T-cell (primary cell): ENCODE measurements at places on chromosomes 13 and 19. TPM values are rescaled to one million over a fixed set of nuclear protein-coding genes. Genes with fewer than 3 reads are reported as not detected.

CEACAM20 gene
- total RNA-seq = not detected

GRCh38 chr13:113538689-113539058, 45.9 kb upstream of the TFDP1 start:
- no peak for DNase-seq

DNA sequence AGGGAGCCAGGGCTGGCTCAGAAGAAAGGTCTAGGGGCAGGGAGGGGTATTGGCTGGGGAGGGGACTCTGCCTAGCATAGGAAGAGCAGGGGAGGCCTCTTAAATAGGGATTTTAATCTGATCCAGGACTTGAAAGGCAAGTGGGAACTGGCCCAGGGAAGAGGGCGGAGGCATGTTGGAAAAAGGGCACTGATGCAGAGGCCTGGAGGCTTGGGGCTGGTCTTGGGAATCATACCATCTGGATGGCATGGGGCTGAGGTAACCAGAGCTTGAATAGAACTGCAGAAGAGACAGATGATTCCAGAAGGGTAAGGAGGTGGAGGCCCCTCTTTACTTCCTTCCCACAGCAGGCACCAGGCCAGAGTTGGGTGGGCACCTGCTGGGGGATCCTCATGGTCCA, 29.1 kb downstream of the CERS4 start:
- no peak for DNase-seq

SYCN gene
- 1.7 TPM for total RNA-seq

- DNase-seq = no peak
Measured at GRCh38 chr13:28329395-28330158, 165.4 kb downstream of the FLT1 start.

DNA sequence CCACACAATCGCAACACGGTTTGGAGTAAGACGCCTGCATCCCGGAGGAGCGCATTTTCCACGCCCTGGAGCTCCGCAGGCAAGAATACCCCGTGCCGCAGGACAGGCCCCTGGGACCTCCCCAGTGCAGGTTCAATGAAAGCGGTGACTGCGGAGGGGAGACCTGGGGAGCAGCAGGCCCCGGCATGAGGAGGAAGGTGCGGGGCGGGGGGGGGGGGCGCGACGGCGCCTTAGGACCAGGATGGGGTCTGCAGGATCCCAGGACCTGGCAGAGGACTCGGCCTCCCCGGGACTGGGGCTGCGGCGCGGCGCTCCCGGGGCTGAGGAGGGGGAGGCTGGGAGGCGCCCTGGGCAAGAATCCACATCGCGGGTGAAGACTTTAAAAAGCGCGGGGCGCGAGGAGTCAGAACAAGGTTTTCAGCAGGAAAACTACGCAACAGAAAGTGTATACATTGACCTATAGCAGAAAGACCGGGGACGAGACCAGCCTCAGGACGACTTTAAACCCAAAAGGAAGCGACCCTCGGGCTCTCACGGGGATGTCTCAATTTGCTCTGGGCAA, 432 bp downstream of the ZNF611 start:
- no peak for DNase-seq

DNA sequence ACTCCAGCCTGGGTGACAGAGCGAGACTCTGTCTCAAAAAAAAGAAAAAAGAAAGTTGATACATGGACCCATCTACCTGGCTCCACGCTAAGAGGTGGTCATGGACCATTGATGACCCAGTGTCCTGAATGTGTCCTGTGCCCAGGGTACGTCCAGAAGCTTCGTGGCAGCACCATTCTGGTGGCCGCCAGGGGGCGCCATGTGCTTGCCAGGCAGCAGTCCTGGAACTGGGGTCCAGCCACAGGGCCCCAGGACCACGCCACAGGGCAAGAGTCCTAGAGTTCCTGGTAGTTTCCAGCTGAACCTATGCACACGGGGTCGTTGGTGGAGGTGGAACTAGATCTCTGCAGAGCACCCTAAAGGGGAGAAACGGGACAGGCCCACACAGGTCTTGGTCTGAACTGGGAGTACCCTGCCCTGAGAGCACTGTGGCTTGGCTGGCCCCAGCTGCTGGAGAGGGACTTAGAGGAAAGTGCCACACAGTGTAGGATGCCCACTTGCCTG, 19.9 kb upstream of the FBXO27 start:
- DNase-seq = peak; percentile 34

GRCh38 chr13:29763436-29764180, 86.8 kb downstream of the UBL3 start:
- no peak for DNase-seq

GRCh38 chr13:110187641-110188161, 119.3 kb downstream of the COL4A1 start:
- no peak for DNase-seq

DNA sequence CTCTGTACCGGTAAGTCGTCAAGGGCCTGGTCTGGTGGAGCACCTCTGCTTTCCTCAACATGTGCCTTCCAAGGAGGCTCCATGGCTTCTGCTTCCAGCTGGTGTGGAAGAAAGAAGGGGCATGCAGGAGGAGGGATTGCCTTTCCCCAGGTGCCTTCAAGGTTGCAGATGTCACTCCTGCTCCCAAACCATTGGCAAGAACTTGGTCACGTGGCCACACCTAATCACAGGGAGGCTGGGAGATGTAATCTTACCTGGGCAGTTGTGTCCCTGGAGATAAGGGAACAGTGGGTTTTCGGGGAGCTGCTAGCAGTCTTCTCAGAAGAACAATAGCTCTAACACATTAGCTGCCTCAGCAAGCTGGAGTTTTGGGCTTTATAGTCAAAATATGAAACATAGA, 9.7 kb upstream of the GPR18 start:
- no peak for DNase-seq

ZNF665 gene
- 3.4 TPM for total RNA-seq

ZNF256 gene
- 12.0 TPM for total RNA-seq
